ENCODE measurements at places on chromosomes 16 and 17.

GRCh38 chr16:85806539-85806938 lies 7.0 kb downstream of the COX4I1 start:
- DNase-seq: no peak

DNA sequence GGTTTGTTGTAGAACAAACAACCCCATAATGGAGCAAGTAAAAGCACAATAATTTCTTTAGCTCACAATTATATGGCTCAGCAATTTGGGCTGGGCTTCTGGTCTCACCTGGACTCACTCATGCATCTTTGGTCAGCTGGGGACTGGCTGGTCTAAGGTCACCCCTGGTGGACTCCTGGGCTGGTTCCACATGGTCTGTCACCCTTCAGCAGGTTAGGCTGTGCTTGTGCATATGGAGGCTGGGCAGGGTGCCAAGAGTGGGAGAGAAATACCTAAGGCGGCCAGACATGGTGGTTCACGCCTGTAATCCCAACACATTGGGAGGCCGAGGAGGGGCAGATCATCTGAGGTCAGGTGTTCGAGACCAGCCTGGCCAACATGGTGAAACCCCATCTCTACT lies 27.0 kb upstream of the SMURF2 start:
- DNase-seq: no peak

DNA sequence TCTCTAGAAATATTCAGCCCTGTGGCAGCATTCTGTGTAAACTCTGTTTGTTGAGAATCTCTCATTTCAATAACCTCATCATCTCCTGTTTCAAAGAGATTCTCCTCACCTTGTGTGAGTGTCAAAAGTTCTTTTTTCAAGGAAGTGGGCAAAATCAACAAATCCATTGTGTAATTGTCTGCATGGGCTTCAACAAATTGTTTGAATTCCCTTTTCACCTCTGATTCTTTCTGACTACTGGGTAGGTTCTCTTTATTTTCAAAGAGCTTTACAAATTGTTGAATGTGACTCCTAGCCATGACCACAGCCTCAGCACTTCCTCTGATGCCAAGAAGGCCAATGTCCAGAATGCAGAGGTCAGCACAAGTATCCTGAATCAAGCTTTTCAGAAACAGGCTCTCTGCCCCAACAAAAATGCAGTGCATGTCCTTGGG lies 48.0 kb downstream of the N4BP1 start:
- no peak for DNase-seq

DNA sequence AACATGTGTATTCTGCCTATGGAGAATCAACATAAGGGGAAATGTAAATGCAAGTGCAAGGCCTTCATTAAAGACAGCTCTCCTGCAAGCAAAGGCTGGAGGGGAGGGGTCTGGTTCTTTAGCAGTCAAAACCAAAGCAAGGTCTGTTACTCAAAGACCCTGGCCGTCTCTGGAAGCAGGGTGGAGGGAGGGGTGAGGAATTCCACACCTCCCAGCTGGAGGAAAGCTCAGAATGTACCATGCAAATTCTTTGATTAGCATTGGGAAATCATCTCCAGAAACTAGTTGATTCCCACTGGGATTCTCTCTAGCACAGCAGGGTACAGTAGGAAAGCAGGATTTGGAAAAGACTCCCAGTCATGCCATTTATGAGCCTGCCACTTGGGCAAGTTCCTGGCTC lies 77.3 kb upstream of the ASIC2 start:
- DNase-seq: no peak

DNA sequence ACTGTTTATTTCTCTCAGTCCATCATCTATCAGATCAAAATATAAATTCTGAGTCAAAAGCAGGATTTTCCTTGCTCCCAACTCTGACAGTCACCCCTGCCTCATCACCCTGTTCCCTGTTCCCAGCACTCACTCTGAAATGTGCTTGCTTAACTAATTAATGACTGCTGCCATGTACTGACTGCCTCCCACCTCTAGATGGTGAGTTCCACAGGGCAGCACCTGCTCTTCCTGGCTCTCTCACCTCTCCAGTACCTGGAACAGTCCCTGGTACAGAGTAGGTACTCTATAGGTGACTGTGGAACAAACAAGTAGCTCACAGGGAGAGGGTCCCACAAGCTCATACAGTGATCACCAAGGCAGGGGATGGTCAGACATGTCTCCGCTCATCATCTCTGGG lies 114.3 kb upstream of the C16orf82 start:
- no peak for DNase-seq

All from activated CD4-positive, CD25-positive, alpha-beta regulatory T cell (primary cell).